Sigmoid colon (tissue), 7 donors: ENCODE measurements at places on chromosomes 6 and 20. TPM values are rescaled to one million over a fixed set of nuclear protein-coding genes. Genes with fewer than 3 reads are reported as not detected.

GRCh38 chr6:30463242-30463641, 26.1 kb upstream of the HLA-E start:
- peaks cover 78% of the 10 kb centered on the region for H3K27me3 ChIP-seq
- H3K36me3 ChIP-seq, result no peaks in the 10 kb centered on the region
- peaks cover 22% of the 10 kb centered on the region for H3K4me1 ChIP-seq
- no peak overlapping the region for H3K27ac ChIP-seq

- no peak overlapping the region for H3K4me3 ChIP-seq
- H3K36me3 ChIP-seq, result no peaks in the 10 kb centered on the region
- H3K4me1 ChIP-seq, result no peaks in the 10 kb centered on the region
- no peaks in the 10 kb centered on the region for H3K27me3 ChIP-seq
- no peak for DNase-seq
Measured at GRCh38 chr6:9540534-9541126, 874.2 kb downstream of the TFAP2A start.

DNA sequence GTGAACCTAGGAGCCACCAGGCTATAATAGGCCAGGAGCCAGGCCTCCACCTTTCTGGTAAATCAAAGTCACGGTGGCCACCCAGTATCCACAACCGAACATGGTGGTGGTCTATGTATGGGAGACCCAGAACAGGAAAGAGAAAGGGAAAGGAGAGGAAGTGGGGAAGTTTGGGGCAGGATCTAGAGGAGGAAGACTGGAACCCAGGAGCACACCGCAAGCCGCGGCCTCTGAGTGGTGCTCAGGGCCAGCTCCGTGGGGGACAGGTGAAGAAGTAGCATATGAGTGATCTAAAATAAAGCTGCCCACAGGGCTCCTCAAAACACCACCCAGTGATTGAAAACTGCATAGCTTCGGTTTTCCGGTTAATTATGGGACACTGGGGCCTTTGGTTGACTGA, 214.8 kb downstream of the ZDHHC14 start:
- H3K27me3 ChIP-seq, result no peaks in the 10 kb centered on the region
- H3K4me3 ChIP-seq, result no peak overlapping the region
- H3K36me3 ChIP-seq, result no peaks in the 10 kb centered on the region
- no peaks in the 10 kb centered on the region for H3K4me1 ChIP-seq
- DNase-seq, result no peak

DNA sequence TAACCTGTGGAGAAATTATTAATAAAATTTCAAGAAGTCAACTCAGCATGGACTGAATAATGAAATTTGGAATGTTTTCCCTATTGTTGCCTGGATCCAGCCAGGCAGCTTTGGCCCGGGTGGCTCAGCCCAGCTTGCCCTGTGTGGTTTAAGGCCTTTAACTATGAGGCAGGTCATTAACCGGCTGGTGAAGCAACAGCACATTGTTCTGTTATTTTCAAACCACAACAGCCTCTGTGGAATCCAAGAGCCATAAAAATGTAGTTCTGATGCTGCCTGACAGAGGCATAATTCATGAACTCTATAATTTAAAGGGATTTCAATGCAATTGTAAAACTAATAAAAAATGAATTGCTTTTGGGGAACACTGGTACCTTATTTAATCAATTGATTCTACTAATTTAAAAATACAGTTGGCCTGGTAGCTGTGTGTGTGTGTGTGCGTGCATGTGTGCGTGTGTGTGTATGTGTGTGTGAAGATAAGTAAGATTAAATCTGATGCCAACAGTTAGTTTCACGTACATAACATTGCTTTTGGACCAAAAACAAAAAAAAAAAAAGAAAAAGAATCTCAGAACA, 117.7 kb downstream of the RPS12 start:
- H3K4me3 ChIP-seq, result no peak overlapping the region
- H3K27me3 ChIP-seq, result no peaks in the 10 kb centered on the region
- no peaks in the 10 kb centered on the region for H3K36me3 ChIP-seq
- no peak overlapping the region for H3K27ac ChIP-seq
- no peaks in the 10 kb centered on the region for H3K4me1 ChIP-seq

HLA-DOA gene
- polyA plus RNA-seq, result 42.0 TPM

SRMS gene
- 0.19 TPM for polyA plus RNA-seq
